ENCODE measurements at places on chromosomes 1 and 21. TPM values are rescaled to one million over a fixed set of nuclear protein-coding genes. Genes with fewer than 3 reads are reported as not detected.

The NBPF1 gene
- 12.4 TPM for total RNA-seq

The ARHGAP29 gene
- 27.5 TPM for total RNA-seq

The FAM151A gene
- total RNA-seq, result 1.5 TPM

The PDC gene
- total RNA-seq, result not detected

The BMP8A gene
- total RNA-seq, result 0.22 TPM

The CELA3A gene
- total RNA-seq, result not detected

The CRABP2 gene
- not detected for total RNA-seq

DNA sequence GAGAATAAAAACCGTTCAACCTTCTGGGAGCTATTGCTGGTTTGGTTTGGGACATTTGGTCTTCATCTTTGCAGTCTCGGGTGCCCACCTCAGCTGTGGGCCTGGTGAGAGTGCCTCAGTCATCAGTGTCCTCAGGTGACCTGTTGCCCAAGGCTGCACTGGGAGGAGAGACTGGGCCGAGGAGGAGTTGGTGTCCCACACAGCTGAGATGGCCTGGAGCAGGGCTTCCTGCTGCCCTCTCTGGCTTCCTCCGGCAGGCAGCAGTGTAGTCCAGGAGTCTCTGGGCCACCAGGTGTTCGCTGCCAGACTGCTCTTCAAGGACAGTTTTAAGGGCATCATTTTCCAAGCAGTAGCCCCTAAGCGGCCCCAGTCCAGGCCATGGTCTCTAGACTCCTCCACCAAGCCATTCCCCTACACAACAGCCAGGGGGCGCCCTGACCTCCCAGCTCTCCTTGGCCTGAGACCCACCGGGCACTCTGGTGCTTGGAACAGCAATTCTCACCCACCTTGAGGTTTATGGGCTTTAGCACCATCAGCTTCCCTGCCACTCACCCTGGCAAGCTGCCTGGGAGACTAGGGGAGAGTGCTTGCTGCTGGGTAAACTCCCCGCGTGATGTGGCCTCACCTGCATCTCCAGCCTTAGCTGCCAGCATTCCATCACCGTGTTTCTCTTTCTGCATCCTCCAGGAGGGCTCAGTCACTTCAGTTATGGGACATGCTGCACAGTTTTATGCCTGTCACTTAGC is 9.1 kb upstream of the SYTL1 start:
- DNase-seq, result peak; percentile 83

DNA sequence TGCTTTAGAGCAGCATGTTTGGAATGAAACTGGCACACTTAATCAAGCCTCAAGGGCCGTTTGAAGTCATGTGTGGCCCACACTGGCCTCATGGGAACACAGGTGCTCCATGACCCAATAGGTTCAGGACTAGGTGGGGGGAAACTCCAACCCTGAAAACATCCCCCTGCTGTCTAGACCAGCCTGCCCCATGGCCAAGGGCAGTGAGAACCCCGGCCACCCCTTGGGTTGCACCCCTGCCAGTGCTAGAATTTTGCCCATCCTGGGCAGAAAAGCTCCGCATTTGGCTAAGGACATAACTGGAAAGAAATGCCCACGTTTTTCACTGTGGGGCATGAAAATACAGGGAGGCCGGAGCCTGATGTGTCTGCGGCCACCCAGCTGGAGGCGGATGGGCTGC is 6.1 kb upstream of the PTGER3 start:
- DNase-seq, result no peak

GRCh38 chr1:41895552-41895951 is 23.2 kb downstream of the HIVEP3 start:
- no peak for DNase-seq

DNA sequence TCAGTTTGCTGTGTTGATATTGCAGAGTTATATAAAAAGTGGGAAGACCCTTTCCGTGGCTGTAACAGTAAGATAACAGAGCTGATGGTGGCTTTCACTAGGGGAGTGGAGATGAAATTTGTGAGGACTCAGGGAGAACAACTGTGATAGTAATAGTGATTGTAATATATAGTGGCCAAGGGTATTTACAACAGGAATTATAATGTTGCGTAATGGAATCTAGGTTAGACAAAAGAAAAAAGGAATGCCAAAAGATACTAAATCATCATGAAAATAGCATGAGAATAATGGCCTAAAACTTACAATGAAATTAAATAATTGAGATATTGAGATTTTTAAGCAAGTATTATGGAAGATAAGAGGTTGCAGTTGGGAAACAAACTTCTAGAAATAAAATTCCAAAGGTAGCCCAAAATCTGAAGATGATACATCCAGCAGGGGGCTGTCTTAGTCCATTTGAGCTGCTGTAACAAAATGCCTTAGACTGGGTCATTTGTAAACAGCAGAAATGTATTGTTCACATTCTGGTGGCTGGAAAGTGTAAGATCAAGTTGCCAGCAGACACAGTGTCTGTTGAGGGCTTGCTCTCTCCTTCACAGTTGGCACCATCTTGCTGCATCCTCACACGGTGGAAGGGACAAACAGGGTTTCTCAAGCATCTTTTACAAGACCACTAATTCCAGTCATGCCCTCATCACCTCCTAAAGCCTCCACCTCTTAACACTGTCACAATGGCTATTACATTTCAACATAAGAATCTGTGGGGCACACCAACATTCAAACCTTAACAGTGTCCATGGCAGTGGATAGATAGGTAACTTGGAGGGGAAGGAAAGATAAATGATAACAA is 711.2 kb downstream of the MRPL39 start:
- DNase-seq, result no peak

DNA sequence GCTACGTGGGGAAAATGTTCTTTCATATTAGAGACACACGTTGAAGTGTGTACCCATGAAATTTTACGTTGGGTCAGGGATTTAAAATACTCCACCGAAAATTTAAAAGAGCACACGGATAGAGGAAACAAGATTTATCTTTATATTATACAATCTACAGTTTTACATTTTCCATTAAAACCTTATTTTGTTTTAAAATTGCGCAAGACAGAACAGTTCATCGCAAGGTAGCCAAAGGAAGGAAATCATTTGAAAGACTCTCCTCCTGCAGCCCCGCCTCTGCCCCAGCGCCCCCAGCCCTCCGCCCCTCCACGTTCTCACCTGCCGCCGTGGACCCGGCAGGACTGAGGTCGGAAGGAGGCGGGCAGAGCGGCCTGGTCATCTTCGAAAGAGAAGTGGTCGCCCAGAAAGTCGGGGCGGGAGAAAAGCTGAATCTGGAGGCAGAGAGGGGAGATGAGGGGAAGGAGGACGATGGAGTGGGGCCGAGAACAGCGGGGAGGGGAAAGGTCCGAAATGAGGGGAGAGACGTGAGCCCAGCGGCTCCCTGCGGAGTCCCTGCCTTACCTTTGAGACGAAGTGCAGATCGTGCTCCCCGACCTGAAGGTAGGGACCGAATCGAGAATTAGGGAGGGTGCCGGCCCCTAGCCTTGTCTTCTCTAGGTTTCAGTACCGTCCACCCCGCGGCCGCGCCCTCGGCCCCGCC is 18.0 kb downstream of the CRYBG2 start:
- DNase-seq, result no peak

GRCh38 chr1:44531785-44532566 is 126.9 kb downstream of the RNF220 start:
- DNase-seq, result no peak

GRCh38 chr1:206839006-206839560 is 26.3 kb upstream of the IL20 start:
- no peak for DNase-seq

DNA sequence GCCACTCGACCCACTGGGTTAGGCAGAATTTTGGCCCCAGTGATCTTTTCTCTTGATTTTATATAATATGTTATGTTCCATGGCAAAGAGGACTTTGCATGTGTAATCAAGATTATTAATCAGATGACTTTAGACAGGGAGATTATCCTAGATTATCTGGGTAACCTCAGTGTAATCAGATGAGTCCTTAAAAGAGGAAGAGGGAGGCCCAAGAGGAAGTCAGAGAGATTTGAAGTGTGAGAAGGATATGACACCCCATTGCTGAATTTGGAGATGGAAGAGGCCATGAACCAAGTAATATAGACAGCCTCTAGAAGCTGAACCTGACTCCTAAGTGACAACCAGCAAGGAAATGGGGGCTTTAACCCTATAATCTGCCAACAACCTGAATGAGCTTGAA is 117.1 kb upstream of the CSF3R start:
- no peak for DNase-seq

DNA sequence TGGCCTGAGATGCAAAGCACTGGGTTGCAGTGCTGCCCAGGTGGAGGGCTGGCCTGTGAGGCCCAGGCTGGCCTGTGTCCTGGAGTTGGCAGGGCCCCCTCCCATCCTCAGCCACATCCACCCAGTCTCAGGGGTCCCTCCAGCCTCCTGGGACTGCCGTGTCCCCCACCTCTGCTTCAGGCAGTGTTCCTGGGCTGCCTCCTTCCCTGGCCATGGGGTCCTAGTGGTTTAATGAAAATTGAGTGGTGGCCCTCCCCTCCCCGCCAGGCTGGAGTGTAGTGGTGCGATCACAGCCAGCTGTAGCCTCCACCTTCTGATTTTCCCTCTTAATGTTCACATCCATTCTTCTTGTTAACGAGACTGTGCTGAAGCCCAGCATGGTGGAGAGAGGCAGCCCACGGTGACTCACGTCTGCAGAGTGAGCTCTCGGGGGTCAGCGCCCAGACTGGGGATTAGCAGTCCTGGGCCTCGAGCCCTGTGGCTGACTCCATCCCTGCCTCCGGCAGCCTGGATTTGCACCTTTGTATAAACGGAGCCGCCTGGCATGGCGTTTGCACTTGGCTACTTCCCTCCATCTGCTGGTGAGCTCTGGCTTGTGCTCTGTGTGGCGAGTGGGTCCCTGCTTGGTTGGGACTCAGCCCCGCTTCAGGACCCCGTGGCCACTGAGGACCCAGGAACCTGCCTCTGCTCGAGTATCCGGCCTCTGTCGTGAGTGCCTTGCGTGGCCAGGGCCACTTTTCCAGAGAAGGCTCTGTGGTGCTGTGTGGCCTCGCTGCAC is 6.9 kb downstream of the MIB2 start:
- DNase-seq, result peak; percentile 37

GRCh38 chr1:201493757-201494617 is 12.9 kb downstream of the CSRP1 start:
- no peak for DNase-seq

- no peak for DNase-seq
Observed at GRCh38 chr1:162398999-162399580, 12.8 kb downstream of the SH2D1B start.

GRCh38 chr21:40331804-40332203 is 464.6 kb downstream of the PCP4 start:
- DNase-seq, result no peak

DNA sequence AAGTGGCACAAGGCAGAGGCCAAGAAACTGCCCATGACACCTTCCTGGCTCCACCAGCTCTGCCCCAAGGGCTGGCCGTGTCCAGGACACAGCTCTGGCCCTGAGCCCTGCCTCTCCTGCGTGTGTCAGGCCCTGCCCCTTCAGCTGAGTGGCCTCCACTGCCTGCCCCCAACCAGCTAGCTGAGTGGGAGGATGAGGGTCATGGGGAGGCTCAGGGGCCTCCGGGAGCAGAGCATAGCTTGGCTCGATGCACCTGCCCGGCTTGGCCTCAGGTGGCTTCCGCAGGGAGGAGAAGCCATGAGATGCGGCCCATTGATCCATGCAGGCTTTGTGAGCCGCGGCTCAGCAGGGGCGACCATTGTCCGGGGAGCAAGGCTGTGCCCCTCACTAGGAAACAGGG is 108.7 kb upstream of the TTC34 start:
- DNase-seq, result no peak

DNA sequence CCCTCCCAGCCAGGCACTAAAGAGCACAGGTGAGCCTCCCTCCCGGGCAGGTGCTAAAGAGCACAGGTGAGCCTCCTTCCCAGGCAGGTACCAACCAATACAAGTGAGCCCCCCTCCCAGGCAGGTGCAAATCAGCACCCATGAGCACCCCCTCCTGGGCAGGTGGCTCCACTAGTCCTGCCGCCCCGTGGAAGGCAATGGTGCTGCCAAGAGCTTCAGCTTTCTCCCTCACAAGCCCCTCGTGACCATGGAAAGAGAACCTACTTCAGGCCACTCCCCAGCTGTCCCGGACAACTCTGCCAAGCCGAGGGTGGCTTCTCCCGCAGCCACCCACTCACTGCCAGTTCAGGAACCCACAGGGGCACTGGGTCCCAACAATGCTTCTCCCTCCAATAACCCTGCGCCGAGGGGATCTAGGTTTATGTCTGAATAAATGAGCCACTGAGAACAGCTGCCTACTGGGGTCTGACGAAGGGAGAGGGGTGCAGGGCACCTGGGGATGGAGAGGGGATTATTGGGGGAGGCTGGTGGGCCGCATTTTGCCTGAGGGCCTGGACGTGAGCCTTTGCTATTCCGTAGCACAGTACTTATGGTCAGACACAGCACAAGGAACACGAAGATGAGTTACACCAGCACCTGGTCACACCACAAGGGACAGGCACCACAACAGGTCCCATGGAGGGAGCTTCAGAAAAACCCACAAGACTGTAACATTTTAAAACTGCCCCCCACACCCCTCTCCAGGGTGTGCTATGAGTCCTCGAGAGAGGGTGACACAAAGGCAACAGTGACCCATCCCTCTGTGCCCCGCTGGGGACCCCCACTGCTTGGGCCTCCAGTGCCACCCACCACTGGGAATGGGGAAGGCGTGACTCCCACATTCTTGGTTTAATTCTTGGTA is 46.3 kb downstream of the PRDM15 start:
- no peak for DNase-seq

- DNase-seq, result no peak
Observed at GRCh38 chr1:177669161-177669560, 300.7 kb downstream of the SEC16B start.

DNA sequence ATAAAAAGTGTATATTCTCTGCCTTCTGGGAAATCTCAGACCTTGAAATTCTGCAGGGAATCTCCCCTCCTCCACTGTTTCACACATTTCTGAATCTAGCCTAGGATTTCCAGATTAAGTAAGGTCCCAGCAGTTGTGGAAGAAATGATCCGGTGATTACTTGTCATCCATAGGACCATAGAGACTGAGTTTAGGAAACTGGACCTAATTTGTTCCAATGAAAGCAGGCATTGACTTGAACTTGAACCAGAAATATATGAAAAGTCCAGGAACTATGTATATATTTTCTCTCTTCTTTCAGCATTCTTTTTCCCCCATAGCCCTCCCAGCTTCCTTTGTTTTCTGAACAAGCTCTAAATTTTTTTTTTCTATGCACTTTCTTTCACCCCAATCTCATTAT is 149.5 kb upstream of the SPAG17 start:
- DNase-seq, result no peak

DNA sequence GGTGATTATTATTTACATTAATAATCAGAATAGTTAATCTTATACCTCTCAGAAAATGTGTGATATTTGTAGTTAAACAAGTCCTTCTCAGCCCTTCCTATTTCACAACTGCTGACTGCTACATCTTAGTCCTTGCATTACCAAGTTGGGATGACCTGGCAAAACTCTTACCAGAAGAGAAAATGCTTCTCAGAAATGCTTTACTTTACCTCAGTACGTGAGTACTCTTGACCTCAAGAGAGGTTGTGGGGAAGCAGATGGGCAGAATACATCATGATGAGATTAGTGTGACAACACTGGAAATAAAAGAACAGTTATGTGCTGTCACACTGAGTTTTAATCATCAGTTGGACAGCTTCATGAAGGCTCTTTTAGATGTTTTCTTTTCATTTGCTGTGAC is 16.2 kb downstream of the CFAP126 start:
- DNase-seq, result no peak
